Stimulated activated CD4-positive, alpha-beta T cell treated with anti-CD3 and anti-CD28 coated beads, Interleukin-1b, Interleukin-23, amount 100 ng/mL, for 4 hours (primary cell): ENCODE measurements at places on chromosomes 3 and 15.

- no peak for DNase-seq
Measured at GRCh38 chr3:26715431-26715830, 92.9 kb downstream of the LRRC3B start.

- no peak for DNase-seq
Measured at GRCh38 chr15:25946241-25946805, 83.2 kb upstream of the ATP10A start.

DNA sequence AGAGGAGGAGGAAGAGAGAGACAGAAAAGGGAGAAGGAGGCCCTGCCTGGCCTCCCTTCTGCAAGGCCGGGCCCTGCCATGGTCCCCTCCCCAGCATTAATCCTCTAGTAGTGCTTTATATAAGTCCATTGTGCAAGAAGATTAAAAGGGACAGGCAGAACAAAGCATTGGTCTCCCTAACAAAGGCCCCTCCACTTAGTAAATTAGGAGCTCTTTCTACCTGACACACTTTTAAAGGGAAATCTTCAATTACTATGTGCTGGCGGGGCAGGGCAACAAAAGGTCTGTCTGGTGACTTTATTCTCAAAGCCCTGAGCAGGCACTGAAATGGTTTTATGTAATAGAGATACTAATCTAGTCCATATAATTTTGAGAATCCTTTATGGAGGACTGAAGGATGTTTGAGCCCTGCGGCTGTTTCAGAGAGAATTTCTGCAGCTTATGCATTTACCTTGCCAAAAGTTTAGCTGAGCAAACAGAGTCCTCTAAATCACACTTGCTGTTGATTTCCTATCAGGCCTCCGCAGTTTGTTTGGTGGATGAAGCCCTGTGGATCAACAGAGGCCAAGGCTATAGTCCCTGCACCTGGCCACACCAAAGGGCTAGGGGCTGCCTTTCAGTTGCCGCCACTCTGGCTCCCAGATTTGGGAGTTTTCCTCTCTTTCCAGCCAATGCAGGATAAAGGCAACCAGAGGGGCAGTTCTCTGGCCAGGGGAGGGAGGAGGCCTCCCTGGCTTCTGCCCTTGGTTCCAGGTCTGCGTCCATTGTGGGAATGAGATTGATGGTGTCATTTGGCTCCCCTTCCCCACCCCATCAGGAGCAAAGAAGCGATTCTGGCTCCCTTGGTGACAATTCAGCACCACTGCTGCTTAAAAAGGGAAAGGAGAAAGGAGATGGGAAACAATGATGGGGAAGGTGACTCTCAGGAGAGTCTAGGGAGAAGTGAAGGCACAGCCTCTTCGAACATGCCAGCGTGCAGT is 148.0 kb downstream of the MEGF11 start:
- no peak for DNase-seq

DNA sequence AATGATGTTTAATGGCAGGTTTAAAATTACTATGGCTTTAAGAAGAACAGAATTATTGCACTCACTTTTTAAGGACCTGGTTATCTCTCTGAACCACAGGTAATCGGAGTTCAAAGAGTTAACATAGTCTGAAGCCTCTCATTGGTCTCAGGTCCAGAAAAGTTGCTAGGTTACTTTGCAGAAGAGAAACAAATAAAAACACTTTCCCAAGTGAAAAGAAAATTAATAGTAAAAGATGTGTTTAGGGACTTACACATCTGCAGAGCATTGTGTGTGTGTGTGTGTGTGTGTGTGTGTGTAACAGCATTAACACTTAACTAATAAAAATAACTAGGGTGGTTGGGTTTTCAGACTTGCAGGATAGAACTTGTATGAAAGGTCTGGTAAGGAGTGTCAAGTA is 1.0 kb downstream of the MASP1 start:
- DNase-seq: no peak

- no peak for DNase-seq
Measured at GRCh38 chr15:51833772-51834171, 4.3 kb downstream of the TMOD3 start.

DNA sequence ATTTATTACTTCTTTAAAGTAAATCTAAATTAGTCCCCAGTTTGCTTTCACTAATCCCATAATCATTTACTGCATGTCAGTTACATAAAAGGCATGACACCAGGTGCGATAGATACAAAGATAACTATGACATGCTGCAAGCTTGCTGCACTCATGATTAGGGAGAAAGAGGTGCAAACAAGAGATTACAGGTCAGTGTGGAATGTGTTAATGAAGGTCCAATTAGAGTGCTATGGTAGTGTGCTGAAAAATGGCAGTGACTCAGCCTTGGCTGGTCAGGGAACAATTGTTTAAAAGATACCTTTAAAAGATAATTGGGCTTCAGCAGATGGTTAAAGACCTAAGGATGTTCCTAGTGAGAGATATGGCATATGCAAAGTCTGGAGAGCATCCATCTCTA is 352.6 kb upstream of the TGFBR2 start:
- no peak for DNase-seq

DNA sequence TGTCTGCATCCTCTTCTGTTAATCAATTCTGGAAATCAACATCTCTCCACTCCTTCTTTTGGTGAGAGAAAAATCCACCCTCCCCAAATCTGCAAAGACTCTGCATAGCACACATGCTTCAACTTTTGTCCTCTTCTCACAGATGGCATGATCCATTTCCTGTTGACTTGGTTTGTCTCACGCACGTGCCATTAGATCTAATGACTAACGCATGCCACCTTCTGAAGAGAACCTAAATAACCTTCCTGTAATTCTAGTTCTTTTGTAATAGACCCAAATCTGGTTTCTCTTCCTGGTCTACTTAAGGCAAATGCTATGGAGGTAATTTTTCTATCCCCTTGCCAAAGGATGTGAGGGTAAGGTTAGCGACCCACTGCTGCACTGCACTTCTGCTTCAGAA is 51.0 kb upstream of the ATOSA start:
- no peak for DNase-seq

DNA sequence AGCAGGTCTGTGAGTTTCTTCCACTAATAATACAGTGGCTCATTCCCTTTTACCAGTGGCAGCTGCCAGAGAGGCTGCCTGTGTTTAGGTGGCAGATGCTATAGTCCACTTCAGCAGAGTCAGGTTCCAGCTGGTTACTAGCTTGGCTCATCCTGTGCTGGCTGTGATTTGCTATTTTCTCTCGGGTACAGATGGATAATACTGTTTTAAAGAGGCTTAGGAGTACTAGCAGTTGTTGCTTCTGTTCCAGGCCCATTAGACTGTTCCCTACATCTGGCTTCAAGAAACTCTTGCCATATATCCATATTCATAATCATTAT is 41.0 kb downstream of the ZNF609 start:
- no peak for DNase-seq

DNA sequence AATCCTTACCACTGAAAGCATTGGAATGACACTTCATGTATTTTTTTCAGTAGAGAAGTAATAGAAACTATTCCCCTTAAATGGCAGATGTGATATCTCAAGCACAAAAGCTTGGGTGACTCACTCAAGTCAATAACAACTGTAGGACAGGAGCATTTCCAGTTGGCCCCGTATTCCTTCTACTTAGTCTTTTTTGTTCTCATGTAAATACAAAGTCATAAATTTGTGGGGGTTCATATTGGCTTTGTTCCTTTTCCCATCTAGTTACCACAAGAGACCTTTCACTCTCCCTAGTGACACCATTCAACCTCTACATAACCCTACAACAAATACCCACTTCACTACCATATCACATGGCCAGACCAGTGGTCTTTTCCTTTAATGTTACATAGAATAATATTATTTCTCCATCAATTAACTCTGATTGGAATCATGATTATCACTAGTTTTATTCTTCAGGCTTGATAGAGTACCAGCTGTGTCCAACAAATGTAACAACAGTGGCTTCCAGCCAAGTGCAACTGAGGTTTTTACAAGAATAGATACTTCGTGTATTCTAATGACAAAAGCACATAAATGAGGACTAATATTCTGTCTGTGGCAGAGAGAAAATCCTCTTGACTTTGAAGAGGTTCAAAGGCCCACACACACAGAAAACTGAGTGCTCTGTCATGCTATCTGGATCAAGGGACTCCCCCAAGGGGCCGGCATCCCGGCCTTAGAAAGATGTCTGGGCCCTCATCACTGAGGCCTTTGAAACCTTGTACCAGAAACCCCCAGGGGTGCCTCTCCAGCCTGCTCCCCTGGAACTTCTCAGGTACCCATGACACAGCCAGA is 94.0 kb upstream of the THBS1 start:
- DNase-seq: no peak

GRCh38 chr3:103919327-103919726 is 1447.4 kb upstream of the ALCAM start:
- no peak for DNase-seq

DNA sequence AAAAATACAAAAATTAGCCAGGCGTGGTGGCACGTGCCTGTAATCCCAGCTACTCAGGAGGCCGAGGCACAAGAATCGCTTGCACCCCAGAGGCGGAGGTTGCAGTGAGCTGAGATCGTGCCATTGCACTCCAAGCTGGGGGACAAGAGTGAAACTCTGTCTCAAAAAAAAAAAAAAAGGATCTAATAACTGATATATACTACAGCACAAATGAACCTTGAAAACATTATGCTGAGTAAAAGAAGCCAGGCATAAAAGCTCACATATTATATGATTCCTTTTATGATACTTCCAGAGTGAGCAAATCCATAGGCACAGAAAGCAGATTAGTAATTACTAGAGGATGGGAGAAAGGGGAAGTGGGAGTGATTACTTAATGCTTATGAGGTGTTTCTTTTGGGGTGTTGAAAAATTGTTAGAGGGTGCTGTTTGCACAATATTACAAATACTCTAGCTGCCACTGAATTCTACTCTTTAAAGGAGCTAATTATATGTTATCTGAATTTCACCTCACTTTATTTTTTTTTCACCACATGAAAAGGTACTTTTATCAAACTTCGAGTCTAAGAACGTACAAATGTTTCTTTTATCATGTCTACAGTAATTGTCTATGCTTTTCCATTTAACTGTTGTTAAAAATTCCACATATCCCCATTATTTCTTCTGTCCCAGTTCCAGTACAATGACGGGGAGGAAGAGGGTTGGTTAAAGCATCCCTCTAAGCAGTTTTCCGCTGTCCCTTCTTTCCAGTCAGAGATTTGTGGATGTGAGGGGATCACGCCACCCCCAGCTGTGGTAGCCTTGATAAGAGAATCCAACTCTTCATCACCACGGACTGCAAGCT is 77.7 kb upstream of the FAM174B start:
- DNase-seq: no peak

- no peak for DNase-seq
Measured at GRCh38 chr3:112579697-112580096, 17.9 kb downstream of the SLC35A5 start.

GRCh38 chr3:127697551-127698240 is 24.9 kb downstream of the ABTB1 start:
- DNase-seq: peak; percentile 19

- DNase-seq: no peak
Measured at GRCh38 chr15:33866101-33866737, 102.1 kb upstream of the CHRM5 start.

GRCh38 chr3:147758771-147759170 is 349.6 kb downstream of the ZIC1 start:
- DNase-seq: no peak

DNA sequence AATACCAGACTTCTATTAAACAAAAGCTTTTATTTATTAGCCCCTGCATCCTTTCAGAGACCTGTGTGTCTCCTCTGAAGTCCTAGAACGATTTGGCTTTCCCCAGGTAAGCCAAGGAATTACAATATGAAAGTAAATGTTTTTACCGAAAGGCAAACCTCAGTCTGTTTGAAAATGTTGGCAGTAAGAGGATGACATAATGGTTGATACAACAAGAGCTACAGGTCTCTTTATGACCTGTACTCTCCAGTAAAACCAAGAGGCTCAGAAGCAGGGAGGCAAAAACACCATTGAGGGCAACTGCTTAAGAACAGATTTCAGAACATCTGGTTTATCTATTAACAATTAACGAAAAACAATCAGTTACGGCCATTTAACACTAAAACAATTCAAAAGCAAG is 107.8 kb downstream of the ADAM10 start:
- no peak for DNase-seq

DNA sequence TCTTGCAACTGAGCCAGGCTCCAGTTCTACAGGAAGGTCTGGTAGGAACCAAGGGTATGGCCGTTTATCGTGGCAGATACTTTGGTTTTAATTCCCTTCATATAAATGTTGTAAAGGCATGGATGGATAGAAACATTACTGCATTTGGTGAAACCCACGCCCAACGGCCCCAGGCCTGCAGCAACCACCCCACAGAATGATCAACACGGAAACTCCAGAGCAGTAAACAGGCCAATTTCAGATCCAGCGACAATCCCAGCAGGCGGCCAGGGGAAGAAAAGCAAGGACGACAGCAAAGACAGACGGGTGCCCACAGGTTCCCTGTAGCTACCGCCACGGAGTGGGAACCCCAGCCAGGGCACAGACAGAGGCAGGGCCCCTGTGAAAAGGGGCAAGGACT is 32.6 kb upstream of the PCSK6 start:
- no peak for DNase-seq

- DNase-seq: no peak
Measured at GRCh38 chr3:127073941-127074820, 91.3 kb downstream of the PLXNA1 start.

DNA sequence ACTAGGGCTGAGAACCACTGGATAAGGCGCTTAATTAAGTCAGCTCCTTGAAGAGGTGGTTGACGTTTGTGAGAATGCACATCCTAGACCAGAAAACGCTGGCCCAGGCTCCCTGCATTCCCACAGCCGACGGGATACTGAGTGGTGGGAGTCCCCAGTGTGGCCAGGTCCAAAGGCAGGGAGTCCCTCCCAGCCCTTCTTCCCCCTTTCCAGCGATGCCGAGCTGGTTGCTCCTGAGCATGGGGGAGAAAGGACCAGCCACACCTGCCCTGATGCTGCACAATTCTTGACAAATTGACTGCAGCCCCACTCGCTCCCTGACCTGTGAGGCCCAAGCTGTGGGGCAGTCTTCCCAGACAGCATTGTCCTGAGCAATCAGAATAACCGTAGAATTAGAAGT is 79.5 kb upstream of the PXYLP1 start:
- no peak for DNase-seq

- no peak for DNase-seq
Measured at GRCh38 chr15:67043939-67044771, 21.2 kb upstream of the SMAD3 start.

DNA sequence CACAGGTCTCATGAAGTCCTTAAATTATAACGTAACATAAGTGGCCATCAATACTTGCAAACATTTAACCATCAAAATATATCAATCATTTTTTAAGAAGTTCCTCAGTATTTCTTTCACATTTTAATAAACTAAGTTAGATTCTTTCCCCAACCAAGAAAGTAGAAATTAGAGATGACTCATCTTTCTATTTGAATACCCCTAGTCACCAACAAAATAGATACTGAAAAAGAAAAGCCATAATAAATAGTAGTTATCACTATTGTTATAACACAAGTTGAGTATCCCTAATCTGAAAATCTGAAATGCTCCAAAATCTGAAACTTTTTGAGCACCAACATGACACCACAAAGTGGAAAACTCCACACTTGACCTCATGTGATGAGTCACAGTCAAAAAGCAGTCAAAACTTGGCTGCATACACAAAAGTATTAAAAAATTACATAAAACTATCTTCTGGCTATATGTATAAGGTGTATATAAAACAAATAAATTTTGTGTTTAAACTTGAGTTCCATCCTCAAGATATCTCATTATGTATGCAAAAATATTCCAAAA is 3.7 kb downstream of the SHQ1 start:
- DNase-seq: no peak

GRCh38 chr15:67433495-67434099 is 87.3 kb upstream of the C15orf61 start:
- DNase-seq: peak; percentile 3
